SK-MEL-5 (cell line): ENCODE measurements at places on chromosomes 5 and 9.

DNA sequence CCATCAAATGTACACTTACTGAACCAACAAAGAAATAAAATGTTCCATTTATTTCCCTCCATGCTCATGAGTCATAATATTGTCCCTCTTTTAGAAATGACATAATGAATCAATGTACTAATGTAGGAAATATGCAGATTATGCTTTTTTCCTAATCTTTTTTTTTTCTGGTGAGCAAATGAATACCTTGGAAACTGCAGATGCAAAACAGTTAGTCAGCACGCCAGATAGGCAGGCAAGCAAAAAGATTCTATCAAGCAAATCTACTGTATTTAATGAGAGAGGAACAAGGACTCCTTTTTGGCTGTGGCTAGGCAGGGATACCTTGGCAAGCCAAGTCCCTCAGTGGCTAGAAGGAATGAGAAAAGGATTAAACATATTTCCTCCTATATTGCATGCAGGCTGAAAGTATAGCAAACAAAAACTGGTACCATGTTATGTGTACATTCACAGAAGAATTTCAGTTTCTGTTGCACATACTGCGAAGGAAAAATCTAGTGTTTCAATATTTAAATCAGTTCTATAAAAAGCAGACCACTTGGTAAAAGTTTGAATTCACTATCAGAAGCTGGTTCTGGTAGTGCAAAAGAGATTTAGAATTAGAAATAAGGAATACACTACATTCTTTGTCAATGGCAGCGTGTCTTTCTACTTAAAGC lies 605.4 kb downstream of the TLE1 start:
- peak; percentile 6 for DNase-seq

DNA sequence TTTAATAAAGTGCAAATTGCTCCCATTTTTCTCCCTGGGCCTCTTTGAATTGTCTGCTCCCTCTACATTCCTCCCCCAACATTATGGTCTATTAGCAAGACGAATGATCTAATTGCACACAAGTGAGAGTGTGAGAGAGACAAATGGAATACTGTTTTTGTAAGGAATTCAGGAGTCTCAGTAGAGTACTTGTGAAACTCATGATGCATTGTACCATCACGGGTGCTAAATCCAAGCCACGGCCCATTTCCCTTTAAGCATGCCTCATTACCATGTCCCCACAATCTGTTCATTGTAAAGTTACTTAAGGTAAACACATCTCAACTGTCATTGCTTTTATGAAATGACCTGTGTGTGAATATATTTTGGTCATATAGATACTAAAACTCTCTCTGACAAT lies 62.8 kb downstream of the CD180 start:
- peak; percentile 94 for DNase-seq

DNA sequence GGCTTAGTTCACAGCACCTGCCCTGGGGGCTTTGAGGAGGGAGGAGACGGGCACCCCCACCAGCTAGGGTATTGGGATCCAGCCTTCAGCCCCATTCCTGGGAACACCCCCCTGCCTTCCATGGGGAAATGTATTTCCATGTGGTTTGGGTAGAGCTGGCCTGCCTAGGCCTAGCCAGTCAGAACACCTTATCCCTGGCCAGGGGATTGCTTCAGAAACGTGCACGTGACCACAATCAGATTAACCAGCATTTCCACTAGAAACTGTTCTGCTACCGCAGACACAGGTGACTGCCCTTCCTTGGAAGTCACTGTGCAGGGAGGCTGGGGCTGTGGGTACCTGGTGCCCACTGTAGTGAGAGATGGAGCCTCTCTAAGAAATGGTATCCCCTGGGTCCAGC lies 14.0 kb downstream of the BBLN start:
- DNase-seq, result no peak

DNA sequence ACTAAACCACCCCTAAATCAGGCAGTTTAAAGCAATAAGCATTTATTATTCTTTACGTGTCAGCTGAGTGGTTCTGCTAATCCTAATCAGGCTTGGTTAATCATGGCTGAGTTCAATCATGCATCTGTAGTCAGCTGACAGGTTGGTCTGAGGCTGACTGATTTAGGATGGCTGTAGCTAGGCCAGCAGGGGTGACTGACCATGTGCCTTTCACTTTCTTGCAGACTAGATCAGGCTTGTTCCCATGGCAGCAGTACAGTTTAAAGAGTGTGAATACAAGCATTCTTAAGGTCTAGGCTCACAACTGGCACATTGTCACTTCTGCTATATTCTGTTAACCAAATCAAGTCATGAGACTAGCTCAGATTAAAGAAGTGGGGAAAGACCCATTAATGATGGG lies 16.1 kb upstream of the MPDZ start:
- DNase-seq, result peak; percentile 81

DNA sequence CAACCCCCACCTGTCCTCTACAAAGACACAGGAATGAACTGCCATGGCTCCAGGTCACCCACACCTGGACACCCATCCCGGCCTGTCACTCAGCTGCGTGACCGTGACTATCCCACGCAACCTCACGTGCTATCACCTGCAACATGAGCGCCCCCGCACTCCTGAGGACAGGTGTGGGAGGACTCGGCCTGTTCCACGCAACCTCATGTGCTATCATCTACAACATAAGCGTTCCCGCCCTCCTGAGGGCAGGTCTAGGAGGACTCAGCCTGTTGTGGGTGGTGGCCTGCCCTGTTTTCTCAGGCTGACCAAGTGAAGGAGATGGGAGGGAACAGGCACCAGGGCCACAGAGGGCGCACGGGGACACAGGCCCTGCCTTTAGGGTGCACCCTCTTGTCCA lies 4.1 kb downstream of the QSOX2 start:
- no peak for DNase-seq

GRCh38 chr5:121937762-121938161 lies 24.0 kb upstream of the SRFBP1 start:
- DNase-seq, result no peak

GRCh38 chr9:133130685-133131244 lies 9.7 kb upstream of the RALGDS start:
- no peak for DNase-seq

DNA sequence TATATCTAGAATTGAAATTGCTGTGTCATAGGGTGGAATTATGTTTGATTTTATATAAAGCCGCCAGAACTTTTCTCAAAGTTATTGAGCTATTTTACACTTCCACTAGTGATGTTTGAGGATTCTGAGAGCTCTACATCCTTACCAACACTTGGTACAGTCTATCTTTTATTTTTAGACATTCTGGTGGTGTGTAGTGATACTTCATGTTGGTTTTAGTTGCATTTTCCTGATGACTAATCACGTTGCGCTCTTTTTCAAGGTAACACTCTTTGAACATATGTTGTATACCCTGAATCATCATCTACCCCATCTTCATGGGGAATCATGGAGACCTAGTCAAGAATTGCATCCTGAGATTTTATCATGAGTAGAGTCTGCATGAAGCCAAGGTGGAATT lies 141.7 kb downstream of the NXNL2 start:
- no peak for DNase-seq

- no peak for DNase-seq
Measured at GRCh38 chr5:138037907-138038633, 5.2 kb upstream of the FAM13B start.

DNA sequence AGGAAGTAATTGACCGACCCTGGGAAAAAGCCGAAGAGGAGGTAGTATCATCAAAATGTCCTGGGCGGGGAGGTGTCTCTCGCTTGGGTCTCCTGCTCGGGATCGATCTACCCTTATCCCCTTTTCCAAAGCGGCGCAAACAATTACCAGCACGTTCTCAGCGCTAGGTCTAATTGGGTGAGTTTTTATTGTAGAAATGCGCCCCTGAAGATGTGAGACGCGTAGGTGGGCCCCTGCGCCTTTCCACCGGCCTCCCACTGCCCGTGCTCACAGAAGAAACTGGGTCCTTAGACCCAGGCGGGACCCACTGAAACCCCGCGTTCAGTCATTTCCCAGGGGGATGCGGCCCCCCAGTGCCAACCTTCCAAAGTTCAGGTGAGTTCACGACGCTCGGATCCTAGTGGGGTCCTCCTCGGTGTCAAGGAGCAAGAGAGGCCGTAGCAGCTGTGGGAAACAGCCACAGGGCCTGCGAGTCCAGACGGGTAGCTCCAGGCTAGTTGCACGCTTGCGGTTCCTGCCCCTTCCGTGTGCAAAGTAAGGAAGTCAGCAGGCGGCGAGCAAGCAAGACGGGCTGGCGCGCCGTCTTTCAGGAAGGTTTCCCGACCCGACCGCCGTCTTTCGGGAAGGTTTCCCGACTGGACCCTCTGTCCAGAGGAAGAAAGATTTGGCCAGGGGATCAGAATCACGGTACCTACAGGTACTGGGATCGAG lies 1.5 kb downstream of the SMIM32 start:
- DNase-seq, result no peak

DNA sequence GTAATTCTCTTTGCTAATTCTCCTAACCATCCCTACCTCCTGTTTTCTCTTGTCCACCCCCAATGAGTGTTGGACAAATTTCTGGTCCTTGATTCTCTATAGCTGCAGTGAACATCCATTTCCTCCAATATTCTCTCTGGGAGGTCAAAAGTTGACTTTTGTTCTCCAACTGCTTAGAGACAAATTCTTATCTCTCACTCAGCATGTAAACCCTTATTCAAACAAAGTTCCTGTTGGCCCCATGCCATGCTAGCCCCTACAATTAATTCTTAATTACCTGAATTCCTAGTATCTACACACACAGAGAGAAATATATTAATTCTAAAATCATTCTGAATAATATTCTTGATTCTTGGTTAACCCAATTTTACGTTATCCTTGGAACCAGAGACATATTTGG lies 472.9 kb upstream of the ACTBL2 start:
- DNase-seq, result no peak

GRCh38 chr5:117645400-117645799 lies 1070.8 kb upstream of the SEMA6A start:
- DNase-seq, result no peak

- DNase-seq, result no peak
Measured at GRCh38 chr5:171647904-171648260, 137.7 kb upstream of the SMIM23 start.

DNA sequence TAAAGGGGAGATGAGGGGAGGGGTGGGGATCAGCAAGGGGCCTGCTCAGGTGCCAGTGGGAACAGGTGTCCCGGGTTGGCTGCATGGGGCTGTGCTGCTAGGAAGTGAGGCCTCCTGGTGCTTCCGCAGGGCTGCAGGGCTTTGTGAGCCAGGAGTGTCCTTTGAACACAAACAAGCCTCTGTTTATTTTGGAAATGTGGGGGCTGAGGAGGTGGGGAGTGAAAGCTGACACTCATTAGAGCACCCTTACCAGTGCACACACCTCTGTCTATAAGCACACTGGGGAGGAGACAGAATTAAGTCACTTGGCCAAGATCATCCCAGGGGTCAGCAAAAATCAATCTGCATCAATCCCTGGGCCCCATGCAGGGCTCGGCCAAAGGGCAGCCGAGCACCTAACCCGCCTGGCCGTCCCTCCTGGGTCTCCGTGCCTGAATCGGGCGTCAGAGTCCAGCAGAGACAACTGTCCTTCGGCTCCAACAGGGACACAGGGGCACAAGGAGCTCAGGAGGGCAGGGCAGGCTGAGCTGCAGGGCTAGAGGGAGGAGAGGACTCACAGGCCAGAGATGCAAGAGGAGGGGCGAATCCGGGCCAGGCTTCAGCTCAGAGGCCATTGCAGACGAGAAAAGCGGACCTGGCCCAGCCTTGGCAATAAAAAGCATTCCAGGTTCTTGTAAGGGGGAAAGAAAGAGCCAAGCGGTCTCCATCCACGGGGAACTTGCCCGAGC lies 99.8 kb downstream of the VAV2 start:
- DNase-seq, result no peak

GRCh38 chr5:128143911-128144310 lies 60.3 kb downstream of the SLC12A2 start:
- DNase-seq, result peak; percentile 84

DNA sequence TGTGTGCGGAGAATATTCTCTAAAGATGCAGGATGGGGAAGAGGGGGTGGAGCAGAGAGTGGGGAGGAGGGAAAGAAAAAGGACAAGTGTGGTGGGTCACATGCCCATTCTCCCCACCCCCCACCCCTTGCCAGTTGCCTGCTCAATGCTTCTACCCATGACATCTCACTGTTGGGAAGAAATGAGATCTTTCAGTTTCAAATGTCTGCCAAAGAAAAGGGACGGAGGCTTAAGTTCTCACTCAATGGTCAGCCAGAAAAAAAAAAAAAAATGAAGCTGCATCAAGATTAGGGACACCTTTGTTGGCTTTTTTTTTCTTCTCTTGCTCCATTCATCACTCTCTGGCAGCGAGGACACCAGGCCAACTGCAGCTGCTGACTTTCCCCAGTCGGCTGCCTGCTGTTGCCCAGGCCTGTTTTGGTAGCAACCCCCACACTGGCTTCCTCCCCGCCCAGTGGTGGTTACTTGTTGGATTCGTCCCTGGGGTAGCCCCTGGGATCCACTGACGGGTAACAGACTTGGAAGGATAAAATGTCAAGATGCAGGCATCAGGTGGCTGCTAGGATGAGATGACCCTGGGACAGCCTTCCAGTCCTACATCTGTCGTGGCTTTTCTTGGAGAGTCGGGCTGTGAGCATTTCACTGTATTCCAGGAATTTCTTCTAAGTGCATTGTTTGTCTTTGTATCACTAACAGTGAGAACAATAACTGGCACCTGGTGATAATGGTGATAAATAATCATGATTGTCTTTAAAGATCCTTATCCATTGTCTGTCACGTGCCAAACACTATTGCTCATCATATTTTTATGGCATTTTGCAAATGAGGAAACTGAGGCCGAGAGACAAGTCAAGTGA lies 9.1 kb downstream of the WWC1 start:
- no peak for DNase-seq

- DNase-seq, result no peak
Measured at GRCh38 chr9:85431339-85432102, 310.2 kb downstream of the AGTPBP1 start.

DNA sequence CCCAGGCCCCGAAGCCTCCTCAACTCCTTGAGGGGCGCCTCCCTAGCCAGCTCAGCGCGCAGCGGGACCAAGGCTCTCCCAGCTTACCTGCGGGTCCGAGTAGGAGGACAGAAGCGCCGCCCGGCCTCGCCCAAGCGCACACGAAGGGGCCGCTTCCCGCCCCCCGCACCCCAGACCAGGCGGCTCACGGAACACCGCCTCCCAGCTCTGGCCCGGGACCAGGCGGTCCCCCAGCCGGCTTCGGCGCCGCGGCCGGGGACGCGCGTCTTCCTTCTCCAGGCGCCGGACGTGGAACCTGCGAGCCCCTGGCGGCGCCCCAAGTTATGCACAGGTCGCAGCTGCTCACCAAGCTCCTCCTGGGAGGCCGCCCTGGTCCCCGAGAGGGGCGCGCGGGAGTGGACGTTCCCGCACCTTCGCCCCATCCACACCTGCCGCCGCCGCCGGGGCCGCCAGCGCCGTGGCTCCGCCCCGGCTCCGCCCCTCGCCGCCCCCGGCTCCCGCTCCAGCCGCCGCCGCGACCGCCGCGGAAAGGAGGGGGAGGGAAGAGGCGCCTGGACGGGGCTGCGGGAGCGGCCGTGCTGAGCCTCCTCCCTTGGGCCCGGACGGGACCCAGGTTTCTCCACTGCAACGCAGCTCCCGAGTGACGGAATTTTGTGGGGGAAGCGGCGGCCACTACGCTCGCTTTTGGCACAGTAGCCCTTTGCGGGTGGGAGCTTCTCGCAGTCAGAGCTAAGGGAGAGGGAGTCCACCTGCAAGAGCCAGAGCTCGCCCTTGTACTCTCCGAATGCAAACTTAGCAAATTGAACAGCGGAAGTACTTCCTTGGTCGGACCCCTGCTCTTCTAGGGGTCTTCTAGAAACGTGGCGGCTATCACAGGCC lies 77.5 kb upstream of the IFNE start:
- no peak for DNase-seq
